ENCODE measurements at places on chromosomes 3 and 15. TPM values are rescaled to one million over a fixed set of nuclear protein-coding genes. Genes with fewer than 3 reads are reported as not detected.

Gene STXBP5L
- total RNA-seq: not detected

Gene FOXL2
- total RNA-seq: not detected

Gene TNFSF10
- total RNA-seq: 159 TPM

Gene CYP1A1
- total RNA-seq: 12.0 TPM

Gene LMCD1
- 0.31 TPM for total RNA-seq

Gene SPESP1
- total RNA-seq: 0.57 TPM

DNA sequence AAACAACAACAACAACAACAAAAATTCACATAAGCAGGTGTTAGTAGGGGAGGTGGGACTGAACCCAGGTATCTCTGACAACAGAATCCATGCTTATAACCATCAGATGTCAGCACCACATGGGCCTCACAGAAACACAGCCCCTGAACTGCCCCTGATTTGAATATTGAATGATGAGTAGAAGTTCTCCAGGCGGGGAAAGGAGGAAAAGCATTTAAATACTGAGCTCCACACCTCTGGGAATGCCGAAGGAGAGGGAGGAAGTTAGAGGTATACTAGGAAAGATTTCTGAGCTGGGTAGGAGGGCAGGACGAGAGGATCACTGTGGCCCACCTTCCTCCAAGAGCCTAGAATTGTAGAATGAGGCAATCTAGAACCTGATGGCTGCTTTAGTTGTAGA is 31.9 kb upstream of the EIF4A2 start:
- DNase-seq: no peak
- no peak overlapping the region for H3K27ac ChIP-seq
- H3K27me3 ChIP-seq: peaks cover 3% of the 10 kb centered on the region
- no peaks in the 10 kb centered on the region for H3K36me3 ChIP-seq

DNA sequence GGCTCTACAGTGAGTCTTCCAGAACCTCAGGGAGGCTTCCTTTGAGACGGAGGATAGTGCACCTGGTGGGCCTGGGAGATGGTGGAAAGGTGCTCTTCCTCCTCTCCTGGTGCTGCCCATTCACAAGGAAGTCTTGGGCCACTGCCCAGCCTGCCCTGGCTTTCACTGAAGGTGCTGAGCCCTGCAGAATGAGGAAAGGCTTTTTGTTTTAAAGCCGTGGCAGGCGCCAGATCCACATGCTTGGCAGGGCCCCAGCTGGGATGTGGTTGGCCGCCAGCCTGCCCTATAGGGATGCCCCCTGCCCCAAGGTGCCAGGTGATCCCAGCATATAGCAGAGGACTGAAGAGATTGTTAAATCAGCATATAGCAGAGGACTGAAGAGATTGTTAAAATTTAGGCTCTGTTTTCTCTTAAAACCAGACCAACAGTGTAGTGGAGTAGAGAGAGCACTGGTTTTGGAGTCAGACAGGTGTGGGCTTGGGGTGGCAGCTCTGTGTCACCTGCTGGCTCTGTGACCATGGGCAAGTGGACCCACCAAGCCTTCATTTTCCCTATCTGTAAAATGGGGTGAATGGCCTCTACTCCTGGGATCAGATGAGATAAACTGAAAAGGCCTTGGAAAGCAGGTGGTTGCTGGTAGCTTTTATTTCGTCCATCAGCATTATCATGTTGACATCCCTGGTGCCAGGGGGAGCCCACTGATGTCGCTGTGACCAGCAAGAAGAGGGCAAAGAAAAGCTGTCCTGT is 53.3 kb downstream of the SLC6A6 start:
- H3K4me3 ChIP-seq: no peak overlapping the region
- H3K4me1 ChIP-seq: peaks cover 11% of the 10 kb centered on the region
- no peak overlapping the region for H3K27ac ChIP-seq
- H3K27me3 ChIP-seq: no peaks in the 10 kb centered on the region

DNA sequence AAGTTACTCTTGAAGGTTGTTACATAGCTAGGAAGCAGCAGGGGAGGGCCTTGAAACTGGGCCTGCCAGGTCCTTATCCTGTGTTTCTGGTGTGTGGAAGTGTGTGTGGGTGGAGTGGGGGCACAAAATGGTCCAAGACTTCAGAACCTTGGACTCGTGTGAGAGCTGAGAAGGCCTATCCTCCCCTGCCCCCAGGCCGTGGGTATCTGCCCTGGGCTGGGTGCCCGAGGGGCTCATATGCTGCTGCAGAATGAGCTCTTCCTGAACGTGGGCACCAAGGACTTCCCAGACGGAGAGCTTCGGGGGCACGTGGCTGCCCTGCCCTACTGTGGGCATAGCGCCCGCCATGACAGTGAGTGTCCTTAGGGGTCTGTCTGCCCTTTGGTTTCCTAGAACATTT is 4.5 kb downstream of the CHRD start:
- H3K27ac ChIP-seq: no peak overlapping the region
- H3K4me3 ChIP-seq: no peak overlapping the region
- peaks cover under 1% of the 10 kb centered on the region for H3K4me1 ChIP-seq
- peaks cover 33% of the 10 kb centered on the region for H3K27me3 ChIP-seq

DNA sequence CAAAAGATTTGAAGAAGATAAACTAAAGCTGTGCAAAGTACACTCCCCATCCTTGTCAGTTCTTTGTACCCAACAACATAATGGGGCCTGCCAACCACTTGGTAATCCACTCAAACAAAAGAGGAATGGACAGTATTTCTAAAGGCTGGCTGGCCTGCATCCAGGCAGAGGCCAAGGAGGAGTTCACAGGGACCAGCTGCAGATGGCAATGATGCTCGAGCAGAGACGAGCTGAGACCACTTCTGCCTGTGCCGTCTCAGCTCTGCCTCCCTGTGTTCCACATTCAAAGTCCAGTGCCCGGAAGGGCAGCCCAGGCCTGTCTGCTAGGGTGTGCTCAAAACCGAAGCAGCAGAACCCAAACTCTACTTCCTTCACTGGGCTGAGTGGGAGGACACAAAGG is 14.3 kb downstream of the CXCR6 start:
- no peak overlapping the region for H3K4me3 ChIP-seq
- H3K27ac ChIP-seq: no peak overlapping the region
- H3K36me3 ChIP-seq: peaks cover 93% of the 10 kb centered on the region
- H3K4me1 ChIP-seq: peaks cover 44% of the 10 kb centered on the region

- H3K27me3 ChIP-seq: no peaks in the 10 kb centered on the region
- DNase-seq: no peak
- H3K4me1 ChIP-seq: no peaks in the 10 kb centered on the region
- H3K27ac ChIP-seq: no peak overlapping the region
- no peaks in the 10 kb centered on the region for H3K36me3 ChIP-seq
Observed at GRCh38 chr3:38583688-38584087, 65.8 kb downstream of the SCN5A start.

DNA sequence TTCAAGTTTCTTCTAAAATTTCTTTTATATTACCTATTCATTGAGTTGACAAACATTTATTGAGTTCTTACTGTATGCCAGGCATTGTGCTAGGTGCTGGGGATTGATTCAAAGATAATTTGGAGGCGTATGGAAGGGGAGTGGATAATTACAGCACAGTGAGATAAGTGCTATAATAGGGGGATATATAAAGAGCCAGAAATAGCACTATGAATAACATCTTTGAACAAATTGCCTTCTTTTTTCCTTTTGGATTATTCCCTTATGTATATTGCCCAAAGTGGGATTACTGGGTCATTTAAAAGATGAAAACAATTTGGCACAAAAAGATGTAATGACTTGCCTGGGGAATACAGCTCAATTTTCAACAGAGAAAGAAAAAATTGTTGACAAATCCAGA is 64.6 kb downstream of the LPP start:
- no peak overlapping the region for H3K27ac ChIP-seq
- H3K4me3 ChIP-seq: no peak overlapping the region
- peaks cover 28% of the 10 kb centered on the region for H3K36me3 ChIP-seq
- no peaks in the 10 kb centered on the region for H3K27me3 ChIP-seq
- H3K4me1 ChIP-seq: peaks cover 24% of the 10 kb centered on the region
- no peak for DNase-seq

- H3K27me3 ChIP-seq: no peaks in the 10 kb centered on the region
- H3K27ac ChIP-seq: no peak overlapping the region
- no peak overlapping the region for H3K4me3 ChIP-seq
- H3K36me3 ChIP-seq: no peaks in the 10 kb centered on the region
- DNase-seq: no peak
- no peaks in the 10 kb centered on the region for H3K4me1 ChIP-seq
Observed at GRCh38 chr15:23497710-23498111, 50.7 kb upstream of the GOLGA6L2 start.

DNA sequence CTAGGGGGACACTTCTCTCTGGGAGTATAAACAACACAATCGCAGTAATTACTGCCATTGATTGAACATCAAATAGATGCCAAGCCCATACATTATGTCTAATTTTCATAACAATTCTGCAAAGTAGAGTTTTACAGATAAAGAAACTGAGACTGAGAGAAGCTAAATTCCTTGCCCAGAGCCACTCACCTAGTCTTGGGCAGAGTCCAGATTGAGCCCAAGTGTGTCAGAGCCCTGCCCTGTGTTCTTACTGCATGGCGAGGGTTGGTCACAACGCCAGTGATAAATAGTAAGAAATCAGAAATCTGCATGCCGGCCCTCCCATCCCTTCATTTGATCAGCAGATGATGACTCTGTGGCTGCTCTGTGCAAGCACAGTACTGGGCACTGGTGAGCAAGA is 106.3 kb downstream of the C3orf70 start:
- no peaks in the 10 kb centered on the region for H3K27me3 ChIP-seq
- no peak overlapping the region for H3K4me3 ChIP-seq
- no peak overlapping the region for H3K27ac ChIP-seq
- no peak for DNase-seq
- H3K4me1 ChIP-seq: no peaks in the 10 kb centered on the region

DNA sequence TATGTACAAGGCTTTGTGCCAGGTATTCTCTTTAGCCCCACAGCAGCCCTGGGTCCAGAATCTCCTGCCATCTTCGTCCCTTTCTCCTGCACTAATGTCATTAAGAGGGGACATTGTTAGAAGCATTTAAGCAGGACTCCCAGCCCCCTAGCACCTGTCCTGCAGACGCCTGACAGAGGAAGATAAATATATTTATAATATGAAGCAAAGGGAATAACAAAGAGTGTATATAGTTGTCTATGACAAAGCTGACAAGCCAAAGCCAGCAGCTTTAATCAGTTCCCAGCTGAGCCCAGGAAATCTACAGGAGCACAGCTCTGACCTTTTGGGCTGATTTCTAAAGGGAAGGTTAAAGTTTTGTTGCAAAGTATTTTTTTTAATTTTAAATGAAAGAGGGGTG is 96.0 kb downstream of the MEGF11 start:
- H3K36me3 ChIP-seq: no peaks in the 10 kb centered on the region
- peaks cover 2% of the 10 kb centered on the region for H3K27me3 ChIP-seq
- no peak overlapping the region for H3K4me3 ChIP-seq

DNA sequence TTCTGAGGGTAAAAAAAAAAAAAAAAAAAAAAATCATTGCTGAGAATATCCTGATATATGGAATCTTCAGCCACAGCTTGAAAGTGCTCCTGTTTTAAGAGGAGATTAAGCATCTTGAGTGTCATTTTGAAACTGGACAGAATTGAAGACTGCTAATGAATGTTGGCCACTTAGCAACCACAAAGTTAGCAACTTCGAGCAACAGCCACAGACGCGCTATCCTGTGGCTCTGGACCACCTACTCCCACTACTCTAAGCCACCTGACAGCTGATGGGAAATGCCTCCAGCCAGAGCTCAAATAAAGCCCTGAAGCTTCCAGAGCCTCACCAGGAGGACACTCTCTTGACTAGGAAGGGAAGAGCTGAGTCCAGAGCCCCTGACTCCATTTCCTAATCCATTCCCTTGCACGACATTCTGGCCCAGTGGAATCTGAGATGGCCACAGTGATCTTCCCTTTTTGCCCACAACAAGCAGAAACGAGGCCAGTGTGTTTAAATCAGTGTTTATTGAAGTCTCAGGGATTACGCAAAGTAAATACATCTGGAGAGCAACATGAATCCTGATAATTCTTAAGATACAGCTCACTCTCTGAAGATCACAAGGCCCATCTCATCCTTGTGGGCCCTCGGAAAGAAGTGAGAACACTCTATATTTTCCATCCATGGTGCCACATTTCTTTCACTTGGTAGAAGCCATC is 58.6 kb downstream of the TMEM212 start:
- peaks cover 9% of the 10 kb centered on the region for H3K27me3 ChIP-seq
- no peaks in the 10 kb centered on the region for H3K36me3 ChIP-seq

GRCh38 chr15:52667597-52667996 is 11.6 kb downstream of the ATOSA start:
- DNase-seq: no peak
- peaks cover 42% of the 10 kb centered on the region for H3K36me3 ChIP-seq
- peaks cover 2% of the 10 kb centered on the region for H3K4me1 ChIP-seq
- H3K4me3 ChIP-seq: no peak overlapping the region
- H3K27me3 ChIP-seq: no peaks in the 10 kb centered on the region

GRCh38 chr15:58622877-58623276 is 126.6 kb downstream of the ADAM10 start:
- no peak overlapping the region for H3K27ac ChIP-seq
- no peaks in the 10 kb centered on the region for H3K27me3 ChIP-seq
- no peak for DNase-seq
- H3K4me1 ChIP-seq: peaks cover 34% of the 10 kb centered on the region
- peaks cover 73% of the 10 kb centered on the region for H3K36me3 ChIP-seq
- no peak overlapping the region for H3K4me3 ChIP-seq

DNA sequence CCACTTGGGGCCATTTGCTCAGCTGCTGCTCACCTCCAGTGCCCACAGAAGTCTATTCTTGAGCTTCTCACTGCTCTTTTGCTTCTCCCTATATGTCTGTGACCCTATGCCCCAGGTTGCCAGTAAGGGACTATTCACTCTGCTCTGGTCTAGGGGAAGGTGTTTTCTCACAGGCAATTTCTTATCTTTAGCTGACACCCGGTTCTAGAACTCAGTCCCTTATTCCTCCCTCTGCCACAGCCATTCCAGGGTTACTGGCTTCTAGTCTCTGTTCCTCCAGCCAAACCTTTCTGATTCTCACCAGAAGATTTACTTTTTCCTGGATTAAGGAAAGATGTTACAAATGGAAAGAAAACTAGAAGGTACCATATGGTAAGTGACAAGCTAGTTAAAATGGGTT is 574.0 kb downstream of the NTRK3 start:
- no peaks in the 10 kb centered on the region for H3K27me3 ChIP-seq
- peaks cover 11% of the 10 kb centered on the region for H3K4me1 ChIP-seq

GRCh38 chr3:44903751-44904150 is 29.3 kb downstream of the TGM4 start:
- no peak for DNase-seq
- no peak overlapping the region for H3K27ac ChIP-seq
- no peak overlapping the region for H3K4me3 ChIP-seq
- no peaks in the 10 kb centered on the region for H3K36me3 ChIP-seq

Data from activated naive CD8-positive, alpha-beta T cell treated with anti-CD3 and anti-CD28 coated beads, Interleukin-2, amount 10 ng/mL, durations not matched to agents 7 days and 5 days (primary cell).